Activated CD4-positive, alpha-beta T cell treated with anti-CD3 and anti-CD28 coated beads, Interleukin-2, amount 10 ng/mL, durations not matched to agents 7 days and 5 days (primary cell): ENCODE measurements at places on chromosomes 2 and 18. TPM values are rescaled to one million over a fixed set of nuclear protein-coding genes. Genes with fewer than 3 reads are reported as not detected.

DNAJC5G gene
- total RNA-seq: not detected

DSG3 gene
- not detected for total RNA-seq

HRH4 gene
- 0.07 TPM for total RNA-seq

HEATR5B gene
- total RNA-seq: 21.4 TPM

CNTNAP5 gene
- not detected for total RNA-seq

NT5DC4 gene
- not detected for total RNA-seq
